Smooth muscle cell of the pulmonary artery (primary cell): ENCODE measurements at places on chromosomes 12 and 14. TPM values are rescaled to one million over a fixed set of nuclear protein-coding genes. Genes with fewer than 3 reads are reported as not detected.

The TIGAR gene
- 10.4 and 13.0 TPM in 2 replicates for total RNA-seq

The PTPRB gene
- 8.6 and 13.9 TPM in 2 replicates for total RNA-seq

The GEMIN2 gene
- 11.8 and 18.3 TPM in 2 replicates for total RNA-seq

The AMIGO2 gene
- 10.8 and 48.2 TPM in 2 replicates for total RNA-seq

The CLEC4C gene
- not detected in 2 replicates for total RNA-seq
